Activated T-cell treated with anti-CD3 and anti-CD28 coated beads for 24 hours (primary cell): ENCODE measurements at places on chromosomes 1 and 21.

DNA sequence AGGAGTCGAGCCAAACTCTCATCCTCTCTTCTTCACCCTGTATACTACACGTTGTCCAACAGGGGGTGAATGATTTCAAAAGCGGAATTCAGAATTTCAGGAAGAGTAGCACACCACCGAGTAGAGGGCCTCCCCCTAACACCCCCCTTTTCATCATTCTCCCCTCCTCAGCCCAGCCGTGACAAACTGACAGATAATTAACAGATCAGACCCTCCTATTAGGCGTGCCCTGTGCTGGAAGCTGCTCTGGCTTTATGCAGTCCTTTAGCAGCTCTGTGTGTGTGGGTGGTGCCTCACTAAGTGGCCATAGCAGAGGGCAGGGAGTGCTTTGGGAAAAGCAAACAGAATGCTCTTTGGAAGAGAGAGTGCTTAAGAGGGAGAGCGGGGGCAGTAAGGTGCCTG lies 44.3 kb downstream of the PEX14 start:
- no peak for DNase-seq

GRCh38 chr21:42702720-42703119 lies 49.3 kb downstream of the PDE9A start:
- no peak for DNase-seq

GRCh38 chr1:182649041-182649440 lies 35.3 kb downstream of the RGS8 start:
- no peak for DNase-seq

- no peak for DNase-seq
These were observed 38.3 kb downstream of the MORN1 start for GRCh38 chr1:2352897-2353550.

DNA sequence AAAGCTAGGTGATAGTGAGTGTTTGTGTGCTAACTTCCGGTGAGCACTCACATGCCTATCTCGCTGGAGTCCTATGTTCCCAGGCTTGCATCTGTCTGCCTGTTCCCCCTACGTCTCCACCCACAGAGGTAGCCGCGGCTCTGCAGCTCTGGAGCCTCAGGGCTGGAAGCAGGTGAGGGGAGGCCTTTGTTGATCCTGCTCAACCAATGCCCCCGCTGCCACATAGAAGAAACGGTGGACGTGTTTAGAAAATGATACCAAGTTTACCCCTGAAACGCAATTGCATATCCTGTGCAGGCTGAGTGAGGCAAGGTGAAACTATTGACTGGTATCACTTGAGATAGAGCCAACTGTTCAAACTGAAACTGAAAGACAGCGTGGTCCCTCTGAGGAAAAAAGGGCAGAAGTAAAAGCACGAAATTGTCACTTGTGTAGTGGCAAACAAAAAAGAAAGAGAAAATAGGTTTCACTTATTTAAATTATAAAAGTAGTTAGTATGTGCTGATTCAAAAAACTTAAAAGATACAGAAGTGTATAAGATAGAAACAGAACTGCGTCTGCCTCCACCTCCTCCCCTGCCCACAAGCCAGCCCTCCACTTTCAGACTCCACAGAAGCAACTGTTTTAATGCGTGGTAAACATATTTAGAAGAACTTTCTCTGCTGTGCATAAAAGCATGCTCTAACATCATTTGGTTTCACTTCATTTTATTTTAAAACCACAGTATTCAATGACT lies 38.6 kb upstream of the ETS2 start:
- DNase-seq: peak; percentile 62

- peak; percentile 9 for DNase-seq
These were observed 569.1 kb downstream of the NPHP4 start for GRCh38 chr1:5423109-5423508.

- no peak for DNase-seq
These were observed 31.6 kb upstream of the PADI6 start for GRCh38 chr1:17340358-17340757.

GRCh38 chr1:77899647-77900320 lies 11.4 kb downstream of the NEXN start:
- DNase-seq: no peak

- DNase-seq: no peak
These were observed 1287.4 kb upstream of the B3GALT2 start for GRCh38 chr1:194473766-194474165.

GRCh38 chr1:2050461-2050792 lies 216 bp downstream of the PRKCZ start:
- no peak for DNase-seq

- DNase-seq: no peak
These were observed 106.1 kb downstream of the SEC16B start for GRCh38 chr1:177863796-177864195.

DNA sequence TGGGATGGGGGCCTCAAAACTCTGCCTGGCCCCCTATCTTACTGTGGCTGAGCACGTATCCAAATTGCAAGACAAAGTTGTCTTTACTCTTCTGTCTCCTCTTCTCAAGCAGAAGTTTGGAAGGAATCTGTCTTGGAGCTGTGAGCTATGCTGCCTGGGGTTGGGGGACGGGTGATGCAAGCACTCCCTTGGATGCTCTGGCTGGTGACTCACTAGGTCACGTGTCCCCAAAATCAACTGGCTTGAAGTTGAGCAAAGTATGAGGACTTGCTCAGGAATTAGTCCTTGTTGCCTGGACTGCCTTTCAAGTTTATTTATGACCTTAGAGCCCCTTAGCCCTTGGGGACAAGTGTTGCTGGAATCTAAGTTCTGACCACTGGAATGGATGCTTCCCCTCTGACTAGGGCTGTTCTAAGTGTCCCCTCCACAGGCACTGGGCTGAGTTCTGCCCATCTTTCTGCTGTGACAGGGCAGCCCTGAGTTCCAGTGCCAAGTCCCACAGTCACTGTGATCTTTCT lies 269.5 kb downstream of the HHAT start:
- DNase-seq: no peak

GRCh38 chr1:154851392-154852177 lies 18.5 kb downstream of the KCNN3 start:
- no peak for DNase-seq

DNA sequence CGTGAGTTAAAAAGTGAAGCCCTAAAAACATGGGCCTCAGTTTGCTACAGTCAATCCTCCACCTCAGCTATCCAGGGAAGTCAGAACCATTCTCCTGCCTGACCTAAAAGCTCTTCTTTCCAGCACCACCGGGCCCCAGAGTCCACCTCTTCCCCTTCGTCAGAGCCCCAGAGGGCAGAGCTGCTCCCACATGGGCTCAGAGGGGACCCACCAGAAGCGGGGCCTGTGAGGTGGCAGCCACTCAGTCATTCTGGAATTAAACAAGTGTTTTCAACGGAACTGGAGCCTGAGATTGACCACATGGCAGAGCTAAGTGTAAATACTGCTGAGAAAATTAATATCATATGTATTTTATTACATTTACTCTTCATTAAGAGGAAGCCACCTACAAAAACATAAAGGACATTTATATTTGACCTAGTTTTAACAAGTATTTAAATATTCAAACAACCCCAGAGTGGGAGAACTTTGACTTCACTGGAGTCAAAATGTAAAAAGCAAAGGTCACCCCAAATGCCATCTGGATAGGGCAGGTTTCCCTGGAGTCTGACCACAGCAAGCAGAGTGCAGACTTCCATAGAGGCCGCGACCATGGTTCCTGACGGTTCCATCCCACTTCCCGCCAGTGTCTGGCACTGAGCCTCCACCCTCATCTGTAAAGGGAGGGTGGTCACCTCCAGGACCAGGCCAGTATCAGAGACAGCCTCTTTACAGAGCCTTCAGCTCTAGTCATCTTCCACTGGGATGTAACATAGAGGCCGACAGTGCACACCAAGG lies 1.8 kb downstream of the SUMO3 start:
- DNase-seq: no peak

- no peak for DNase-seq
These were observed 57.6 kb downstream of the NENF start for GRCh38 chr1:212490276-212490675.

DNA sequence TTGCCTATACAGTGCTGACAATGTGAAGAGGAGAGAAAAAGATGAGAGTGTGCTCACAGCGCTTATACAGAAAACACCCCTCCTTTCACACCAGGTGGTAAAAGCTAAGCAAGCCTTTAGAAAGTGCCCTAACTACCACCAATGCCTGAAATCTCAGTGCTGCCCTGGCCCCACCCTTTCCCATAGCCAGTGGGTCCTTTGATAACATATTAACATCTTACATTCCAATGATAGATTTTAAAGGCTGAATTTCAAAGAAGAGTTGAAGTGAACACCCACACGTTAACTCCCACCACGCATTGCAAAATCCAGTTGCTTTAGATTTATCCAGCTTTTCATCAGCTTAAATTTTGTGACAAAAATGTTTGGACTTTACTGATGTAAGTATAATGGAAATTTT lies 58.1 kb upstream of the SSX2IP start:
- no peak for DNase-seq

DNA sequence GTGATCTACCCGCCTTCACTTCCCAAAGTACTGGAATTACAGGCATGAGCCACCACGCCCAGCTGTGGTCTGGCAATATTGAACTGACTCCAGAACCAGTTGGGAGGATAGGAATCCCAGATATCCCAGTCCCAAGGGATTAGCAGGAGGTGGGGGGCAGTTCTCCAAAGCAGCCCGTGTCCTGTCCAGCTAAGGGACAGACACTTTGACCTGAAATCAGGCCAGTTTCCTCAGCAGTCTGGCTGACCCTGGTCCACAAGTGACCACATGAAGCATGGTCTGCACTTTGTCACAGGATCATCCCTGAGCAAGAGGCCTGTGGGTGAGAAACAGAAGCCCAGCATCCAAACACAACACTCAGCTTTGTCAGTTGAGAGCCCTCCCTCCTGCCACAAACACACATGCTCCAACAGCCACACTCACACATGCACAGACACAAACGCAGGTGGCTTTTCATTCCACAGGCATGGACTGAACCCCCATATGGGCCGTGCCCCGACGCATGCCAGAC lies 2.7 kb upstream of the FDPS start:
- DNase-seq: no peak

DNA sequence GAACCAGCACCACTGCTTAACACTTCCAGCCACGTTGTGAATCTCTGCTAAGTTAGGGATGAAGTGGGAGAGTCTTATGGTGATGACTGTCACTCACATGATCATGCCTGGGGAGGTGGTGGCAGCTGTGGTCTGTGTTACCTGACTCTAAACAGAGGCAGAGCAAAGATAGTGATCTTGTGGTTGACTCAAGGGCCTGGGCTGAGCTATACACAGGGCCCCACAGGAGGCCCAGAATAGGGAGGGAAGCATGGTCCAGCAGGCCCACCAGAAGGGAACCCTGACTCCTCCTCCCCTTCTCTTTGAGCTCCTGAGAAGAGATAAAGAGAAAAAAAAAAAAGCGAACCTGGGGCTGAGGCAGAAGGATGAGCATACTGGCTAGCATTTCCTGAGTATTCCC lies 55.0 kb downstream of the PLXNA2 start:
- no peak for DNase-seq

DNA sequence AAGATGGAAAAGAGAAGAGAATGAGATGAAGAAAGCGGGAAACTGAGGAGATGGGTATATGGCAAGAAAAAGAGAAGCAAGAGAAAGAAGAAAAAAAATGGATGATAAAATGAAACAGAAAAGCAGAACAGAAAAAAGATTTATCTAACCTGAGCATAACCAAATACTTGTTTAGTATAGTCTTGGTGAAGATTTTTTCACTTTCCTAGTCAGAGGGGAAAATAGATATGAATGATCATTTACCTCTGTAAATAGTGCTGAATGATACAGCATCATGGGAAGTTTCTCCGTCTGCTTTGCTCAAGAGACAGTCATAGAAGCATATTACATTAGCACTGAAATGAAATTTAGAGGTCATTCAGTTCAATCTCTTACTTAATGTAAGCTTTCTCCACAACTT lies 36.1 kb upstream of the PLPPR4 start:
- DNase-seq: no peak

DNA sequence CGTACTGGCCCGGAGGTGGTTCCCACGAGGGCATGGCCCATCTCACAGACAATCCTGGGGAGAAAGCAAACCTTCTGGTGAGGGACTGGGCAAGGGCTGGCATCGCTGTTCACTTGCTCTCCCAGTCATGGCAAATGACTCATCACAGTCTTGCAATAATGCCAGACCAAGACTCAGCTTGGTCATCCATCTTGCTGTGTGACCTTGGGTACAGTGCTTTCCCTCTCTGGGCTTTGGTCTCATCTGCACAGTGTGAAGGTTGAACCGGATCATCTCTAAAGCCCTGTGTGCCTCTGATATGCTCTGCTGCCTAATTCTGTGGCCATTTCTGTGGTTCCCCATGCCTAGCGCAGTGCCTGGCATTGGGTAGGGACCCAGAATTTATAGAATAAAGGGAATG lies 143.6 kb upstream of the CD34 start:
- no peak for DNase-seq

GRCh38 chr1:190244406-190244805 lies 233.3 kb downstream of the BRINP3 start:
- no peak for DNase-seq

GRCh38 chr1:211715971-211716370 lies 40.5 kb upstream of the NEK2 start:
- no peak for DNase-seq

DNA sequence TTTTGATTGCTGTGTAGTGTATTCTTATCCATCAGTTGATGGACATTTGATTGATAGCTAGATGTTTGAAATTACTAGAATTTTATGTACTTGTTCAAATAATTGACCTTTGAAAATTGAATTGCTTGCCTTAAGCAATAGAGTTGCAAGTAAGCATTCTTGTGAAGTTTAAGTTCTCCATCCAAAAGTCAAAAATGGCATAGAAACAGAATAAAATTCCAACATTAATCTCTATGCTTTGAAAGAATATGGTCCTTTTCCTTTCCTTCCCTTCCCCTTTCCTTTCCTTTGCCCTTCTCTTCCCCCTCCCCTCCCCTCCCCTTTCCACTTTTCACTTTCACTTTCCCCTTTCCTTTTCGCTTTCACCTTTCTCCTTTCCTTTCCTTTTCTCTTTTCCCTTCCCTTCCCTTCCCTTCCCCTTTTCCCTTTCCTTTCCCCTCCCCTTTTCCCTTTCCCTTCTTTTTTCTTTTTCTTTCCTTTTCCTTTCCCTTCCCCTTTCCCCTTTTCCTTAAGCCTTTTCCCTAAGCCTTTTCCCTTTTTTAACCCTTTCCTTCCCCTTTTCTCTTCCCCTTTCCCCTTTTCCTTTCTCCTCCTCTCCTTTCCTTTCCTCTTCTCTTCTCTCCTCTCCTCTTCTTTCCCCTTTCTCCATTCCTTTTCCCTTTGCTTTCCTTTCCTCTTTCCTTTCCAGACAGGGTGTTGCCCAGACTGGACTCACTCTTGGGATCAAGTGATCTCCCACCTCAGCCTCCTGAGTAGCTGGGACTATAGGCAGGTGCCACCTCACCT lies 67.4 kb downstream of the SASS6 start:
- no peak for DNase-seq

DNA sequence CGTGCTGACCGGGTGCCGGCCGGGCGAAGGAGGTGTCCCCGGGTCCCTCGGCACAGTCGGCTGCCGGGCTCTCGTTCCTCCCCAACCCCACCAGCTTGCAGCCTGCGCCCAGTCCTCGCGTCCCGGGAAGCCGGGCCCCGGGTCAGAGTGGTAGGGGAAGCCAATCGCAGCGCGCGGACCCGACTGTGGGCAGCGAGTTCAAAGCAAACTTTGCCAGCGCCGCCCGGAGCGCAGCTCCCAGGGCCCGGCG lies 328 bp downstream of the MYCL start:
- DNase-seq: no peak

- DNase-seq: no peak
These were observed 20.6 kb downstream of the PGBD2 start for GRCh38 chr1:248926401-248927182.
